DMS79 (cell line): ENCODE measurements at places on chromosomes 1 and 21.

DNA sequence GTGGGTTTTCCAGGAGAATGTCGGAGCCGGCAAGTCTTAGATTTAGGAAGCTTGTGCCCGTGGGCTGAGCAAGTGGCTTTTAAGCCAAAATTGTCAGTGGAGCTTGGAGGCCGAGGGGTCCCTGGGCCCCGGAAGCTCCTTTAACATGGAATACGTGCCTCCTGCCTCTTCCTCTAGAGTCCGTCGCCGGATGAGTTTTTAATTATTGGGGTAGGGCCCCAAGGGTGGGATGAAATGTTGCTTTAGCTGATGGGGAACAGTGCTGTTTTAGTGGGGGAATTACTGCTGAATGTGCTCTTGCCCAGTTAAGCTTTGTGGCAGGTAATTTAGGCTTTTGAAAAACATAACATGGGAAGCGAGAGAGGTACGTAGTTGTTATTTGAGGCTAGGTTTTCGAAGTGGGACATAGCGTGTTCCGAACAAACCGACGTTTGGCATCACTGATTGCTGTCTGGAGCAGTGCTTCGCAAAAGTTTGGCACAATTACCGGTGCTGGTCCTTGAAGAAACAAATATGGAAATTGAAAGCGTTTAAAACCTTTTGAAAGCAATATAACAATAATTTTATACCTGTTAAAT is 786 bp downstream of the RPL5 start:
- DNase-seq = no peak

DNA sequence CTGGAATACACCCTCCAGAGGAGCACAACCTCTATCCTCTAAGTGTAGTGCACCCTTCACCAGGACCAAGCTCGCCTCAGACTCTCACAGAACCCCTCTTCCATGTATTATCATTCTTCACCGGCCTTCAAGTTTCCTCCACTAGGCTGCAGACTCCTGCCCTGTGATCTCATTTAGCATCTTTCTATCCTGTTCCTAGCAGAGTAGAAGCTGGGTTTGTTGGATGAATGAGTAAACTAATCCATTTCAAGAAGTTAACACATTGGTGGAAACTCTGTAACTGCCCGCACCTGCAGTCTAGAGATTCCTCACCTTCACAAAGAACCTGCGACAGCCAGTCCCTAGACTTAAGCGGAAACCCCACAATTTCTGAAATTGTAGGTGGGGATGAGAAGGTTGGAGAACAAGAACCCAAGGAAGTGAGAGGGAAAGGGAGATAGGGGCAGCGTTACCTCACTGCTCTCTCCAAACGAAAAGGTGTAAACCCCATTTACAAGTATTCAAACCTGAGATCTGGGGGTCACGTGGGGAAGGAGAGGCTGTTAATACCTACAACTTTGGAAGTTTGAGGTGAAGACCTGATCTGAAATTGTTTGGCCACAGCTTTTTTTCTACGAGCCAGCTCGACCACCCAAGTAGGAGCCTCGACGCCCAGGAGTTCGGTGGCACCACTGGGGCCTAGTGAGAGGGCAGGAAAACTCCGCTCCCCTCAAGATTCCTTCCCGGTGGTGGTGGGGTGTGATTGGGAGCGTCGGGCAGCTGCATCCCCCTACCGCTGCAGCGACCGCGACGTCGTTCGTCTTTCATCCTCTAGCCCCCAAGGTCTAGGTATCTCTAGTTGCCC is 1.2 kb downstream of the PTPN14 start:
- no peak for DNase-seq

DNA sequence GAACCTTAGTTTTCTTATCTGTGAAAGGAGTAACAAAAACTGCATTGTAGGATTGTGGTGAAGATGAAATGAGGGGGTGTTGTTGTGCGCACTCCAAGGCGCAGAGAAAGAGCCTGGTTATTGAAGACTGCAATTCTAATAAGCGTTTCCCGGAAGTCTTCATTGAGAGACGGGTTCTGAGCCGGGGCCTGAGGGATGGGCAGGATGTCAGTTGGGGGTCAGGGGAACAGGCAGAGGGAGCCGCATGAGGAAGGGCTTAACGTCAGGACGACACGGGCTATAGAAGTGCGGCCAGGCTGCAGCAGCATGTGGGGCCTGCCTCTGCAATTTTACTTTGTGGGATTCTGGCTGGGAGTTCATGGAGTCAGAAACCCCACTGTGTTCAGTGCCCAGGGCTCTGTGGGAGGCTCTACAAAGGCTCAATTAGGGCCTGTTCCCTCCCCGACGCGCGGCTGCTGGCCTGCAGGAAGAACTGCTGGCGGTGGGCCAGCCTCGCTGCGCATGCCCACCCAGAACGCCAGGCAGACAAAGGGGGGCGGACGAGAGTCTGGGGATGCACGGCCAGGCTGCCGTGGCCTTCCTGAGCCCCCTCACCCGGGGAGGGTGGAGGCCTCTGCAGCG is 20.7 kb downstream of the TRIM62 start:
- DNase-seq = peak; percentile 75

- no peak for DNase-seq
These were observed 336.8 kb downstream of the SEC16B start for GRCh38 chr1:177632923-177633615.

GRCh38 chr1:230231774-230232145 is 164.7 kb downstream of the GALNT2 start:
- peak; percentile 53 for DNase-seq

- DNase-seq = no peak
These were observed 4.4 kb downstream of the APCS start for GRCh38 chr1:159591981-159592380.

DNA sequence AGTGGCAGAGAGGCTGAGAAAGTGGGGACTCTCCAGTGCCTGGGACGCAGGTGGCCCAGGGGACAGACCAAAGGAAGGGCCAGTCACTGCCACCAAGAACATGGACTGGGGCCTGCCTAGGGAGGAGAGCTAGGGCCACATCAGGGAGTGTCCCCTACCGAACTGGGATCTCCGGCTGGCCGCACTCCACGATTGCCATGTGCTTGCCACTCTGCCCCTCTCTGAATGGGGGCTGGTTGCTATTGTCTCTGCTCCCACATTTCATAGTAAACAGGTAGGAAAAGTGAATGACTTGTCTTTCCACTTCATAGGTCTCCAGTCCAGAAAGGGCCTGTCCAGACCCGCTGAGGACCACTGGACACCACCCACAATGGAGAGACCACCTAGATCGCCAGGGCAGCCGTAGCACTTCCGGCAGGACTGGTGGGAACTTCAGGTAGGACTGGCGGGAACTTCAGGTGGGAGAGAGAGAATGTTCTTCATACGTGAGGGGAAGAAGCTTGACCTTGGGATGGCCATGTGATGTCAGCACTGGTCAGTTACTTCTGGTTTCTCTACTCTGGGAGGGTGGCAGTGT is 55.2 kb upstream of the PDE9A start:
- DNase-seq = no peak

DNA sequence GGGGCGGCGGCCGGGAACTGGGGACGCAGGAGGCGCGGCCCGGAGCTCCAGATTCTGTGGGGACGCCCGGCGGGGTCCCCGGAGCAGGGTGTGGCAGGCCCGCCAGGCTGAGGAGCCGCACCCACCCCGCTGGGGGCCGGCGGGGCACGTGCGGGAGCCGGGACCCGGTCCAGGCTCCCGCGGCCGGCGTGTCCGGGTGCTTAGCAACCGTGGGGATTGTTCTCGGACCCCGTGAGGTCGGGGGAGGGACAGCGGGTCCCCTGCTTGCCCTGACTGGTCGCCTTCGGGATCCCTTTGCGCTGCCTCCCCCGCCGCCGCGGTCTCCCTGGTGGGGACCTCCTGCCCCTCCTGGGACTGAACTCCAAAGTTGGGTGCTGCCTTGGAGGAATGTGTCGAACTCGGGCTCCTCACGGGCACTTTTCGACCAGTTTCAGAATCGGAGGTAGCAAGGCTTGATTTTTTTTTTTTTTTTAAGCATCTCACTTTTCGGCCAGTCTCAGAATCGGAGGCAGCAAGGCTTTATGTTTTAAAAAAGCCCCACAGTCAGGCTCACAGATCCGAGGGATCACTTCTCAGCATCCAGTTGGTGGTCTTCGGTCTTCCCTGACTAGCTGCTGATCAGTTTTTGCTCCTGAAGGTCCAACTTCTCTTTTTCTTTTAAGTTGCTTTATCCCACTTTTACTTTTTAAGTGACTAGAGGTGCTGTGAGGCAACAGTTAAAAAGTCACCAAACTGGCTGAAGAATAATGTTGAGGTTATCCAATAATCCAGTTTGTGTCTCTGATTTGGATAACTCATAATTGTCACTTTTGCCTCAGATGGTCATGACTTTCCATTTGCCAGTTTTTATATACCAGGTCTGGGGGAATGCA is 648 bp downstream of the FAM76A start:
- DNase-seq = peak; percentile 38

GRCh38 chr1:40396420-40396819 is 22.9 kb downstream of the SMAP2 start:
- no peak for DNase-seq
